ENCODE measurements at places on chromosomes 2 and 18.

DNA sequence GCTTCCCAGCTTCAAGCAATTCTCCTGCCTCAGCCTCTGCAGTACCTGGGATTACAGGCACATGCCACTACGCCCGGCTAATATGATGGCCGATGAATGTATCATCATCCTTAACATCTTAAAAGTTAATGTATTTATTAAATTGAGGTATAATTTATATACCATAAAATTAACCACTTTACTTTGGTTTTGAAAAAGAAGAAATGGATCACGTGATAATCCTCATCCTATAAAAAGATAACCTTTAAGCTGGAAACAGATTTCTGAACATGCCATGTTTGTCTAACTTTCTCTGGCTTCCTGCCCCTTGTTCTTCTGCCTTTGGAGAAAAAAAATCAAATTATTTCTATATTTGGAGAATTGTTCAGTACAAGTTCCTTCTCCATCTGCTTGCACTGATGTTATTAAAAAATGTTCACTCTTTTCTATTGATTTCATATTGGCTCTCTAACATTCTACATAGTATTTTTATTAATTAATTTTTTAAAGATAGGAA is 57.0 kb upstream of the ACTR3 start:
- no peak for DNase-seq

GRCh38 chr2:228197504-228197903 is 16.0 kb upstream of the SPHKAP start:
- DNase-seq = no peak

GRCh38 chr2:162317861-162318327 is 590 bp downstream of the IFIH1 start:
- DNase-seq = peak; percentile 39

- peak; percentile 40 for DNase-seq
These were observed 30.1 kb upstream of the CCL20 start for GRCh38 chr2:227783404-227784138.

DNA sequence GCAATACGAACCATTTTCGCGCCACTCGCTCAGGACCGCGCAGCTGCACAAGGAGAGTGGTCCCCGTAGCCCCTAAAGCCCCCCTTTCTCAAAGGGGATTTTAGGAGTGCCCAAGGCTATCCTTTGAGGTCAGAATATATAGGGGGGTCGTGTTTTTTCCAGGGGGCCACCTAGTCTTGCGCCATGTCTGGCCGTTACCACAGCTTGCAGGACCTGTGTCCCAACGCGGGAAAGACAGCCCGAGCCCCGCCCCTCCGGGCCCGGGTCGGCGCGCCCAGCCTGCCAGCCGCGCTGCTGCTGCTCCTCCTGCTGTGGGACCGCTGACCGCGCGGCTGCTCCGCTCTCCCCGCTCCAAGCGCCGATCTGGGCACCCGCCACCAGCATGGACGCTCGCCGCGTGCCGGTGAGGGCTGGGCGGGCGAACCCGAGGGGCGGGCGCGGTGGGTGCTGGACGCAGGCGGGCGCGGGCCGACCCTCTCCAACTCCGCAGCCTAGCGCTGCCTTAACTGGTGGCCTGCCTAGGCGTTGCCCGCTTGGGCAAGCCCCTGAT is at the start of gene CDCA7:
Gene CDCA7, plus strand, starts transcription at position 291 of the 550 bp plus-strand sequence. Its CDS starts 92 bp downstream, at position 383.
- peak; percentile 87 for DNase-seq

GRCh38 chr2:216426938-216427337 is 14.7 kb downstream of the SMARCAL1 start:
- no peak for DNase-seq

GRCh38 chr18:58865701-58866065 is 1.0 kb downstream of the ZNF532 start:
- no peak for DNase-seq

- DNase-seq = peak; percentile 43
These were observed 16.2 kb downstream of the DOCK10 start for GRCh38 chr2:225025917-225026571.

DNA sequence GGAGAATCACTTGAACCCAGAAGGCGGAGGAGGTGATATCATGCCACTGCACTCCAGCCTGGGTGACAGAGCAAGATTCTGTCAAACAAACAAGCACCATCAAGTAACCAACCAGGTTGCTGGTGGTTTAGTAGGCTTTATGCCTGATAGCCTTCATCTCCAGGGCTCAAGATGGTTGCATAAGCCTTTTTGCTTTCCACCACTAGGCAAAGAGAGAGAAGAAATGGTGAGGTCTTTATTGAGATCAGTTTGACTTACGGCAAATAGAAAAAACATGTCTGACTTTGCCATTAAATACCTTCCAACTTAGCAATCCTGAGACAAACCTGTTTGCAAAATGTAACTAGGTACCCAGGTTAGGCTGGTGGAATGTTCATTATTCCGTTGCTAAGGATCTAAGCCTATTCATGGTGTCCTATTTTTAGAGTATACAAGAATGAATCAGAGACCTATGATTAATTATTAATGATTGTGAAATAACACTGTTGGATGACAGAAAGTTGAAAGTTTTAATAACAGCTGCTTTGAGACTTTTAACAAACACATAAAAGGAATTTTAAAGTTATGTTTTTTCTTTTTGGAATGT is 53.5 kb upstream of the SLC38A11 start:
- DNase-seq = no peak

DNA sequence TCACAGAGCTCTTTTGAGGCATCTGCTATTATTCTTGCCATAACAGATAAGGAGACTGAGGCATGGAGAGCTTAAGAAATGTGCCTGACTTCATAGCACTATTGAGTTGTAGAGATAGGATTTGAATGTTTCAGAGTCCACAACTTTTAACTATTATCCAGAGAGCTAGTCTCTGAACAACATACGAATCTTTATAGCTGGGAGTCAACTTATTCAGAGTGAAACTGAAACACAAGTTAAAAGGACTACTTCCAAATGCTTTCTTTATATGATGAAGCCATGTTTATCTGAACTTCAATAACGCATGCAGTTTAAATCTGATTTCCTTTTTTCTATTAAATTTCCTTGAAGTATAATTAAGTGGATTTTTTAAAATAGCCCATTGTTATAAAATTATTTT is 268.8 kb downstream of the IKZF2 start:
- peak; percentile 1 for DNase-seq

DNA sequence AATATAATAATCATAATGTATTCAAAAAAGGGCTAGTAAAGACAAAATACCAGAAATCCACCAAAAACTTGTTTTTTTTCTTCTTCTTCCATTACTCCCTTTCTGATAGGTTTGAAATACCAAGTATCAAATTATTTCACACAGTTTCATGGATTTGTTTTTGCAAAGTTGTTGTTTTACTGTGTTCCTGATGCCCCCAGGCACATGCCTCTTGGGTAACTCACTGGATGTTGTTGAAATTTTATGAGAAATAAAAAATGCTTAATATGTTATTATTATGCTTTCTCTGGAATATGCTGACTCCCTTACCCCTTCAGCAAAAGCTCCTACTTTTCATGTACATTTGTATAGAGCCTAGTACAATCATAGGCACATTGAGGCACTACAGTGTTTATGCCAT is 419.6 kb downstream of the NRXN1 start:
- DNase-seq = no peak

GRCh38 chr2:192534072-192534471 is 339.3 kb upstream of the TMEFF2 start:
- no peak for DNase-seq

- DNase-seq = no peak
These were observed 34.8 kb downstream of the METTL4 start for GRCh38 chr18:2536493-2536892.

DNA sequence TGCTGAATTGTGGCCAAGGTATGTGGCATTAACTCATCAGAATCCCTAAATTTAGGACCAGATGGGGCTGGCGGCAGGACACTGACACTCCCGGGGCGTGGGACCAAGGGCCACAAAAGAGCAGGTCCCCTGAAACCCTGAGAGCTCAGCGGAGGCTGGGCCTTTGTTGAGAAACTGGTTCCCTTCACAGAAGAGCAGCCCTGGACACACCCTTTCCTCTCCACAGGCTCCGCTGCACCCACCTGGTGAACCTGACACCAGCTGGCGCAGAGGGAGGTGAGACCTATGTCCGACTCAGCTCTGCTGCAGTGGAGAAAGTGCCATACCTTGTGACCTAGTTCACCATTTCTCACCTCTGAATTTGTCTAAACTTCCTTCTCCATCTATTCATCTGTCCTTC is 119.5 kb downstream of the RTP5 start:
- DNase-seq = no peak

GRCh38 chr18:9835113-9835755 is 50.5 kb upstream of the TXNDC2 start:
- no peak for DNase-seq

GRCh38 chr2:38968021-38968420 is 78.3 kb downstream of the ARHGEF33 start:
- no peak for DNase-seq

- peak; percentile 85 for DNase-seq
These were observed 14.7 kb downstream of the CFLAR start for GRCh38 chr2:201130524-201131186.

GRCh38 chr2:102159295-102159694 is 16.7 kb downstream of the IL1R1 start:
- no peak for DNase-seq

- peak; percentile 71 for DNase-seq
These were observed 29.0 kb downstream of the LPIN1 start for GRCh38 chr2:11775384-11775783.

GRCh38 chr2:202821206-202822160 is 50.1 kb downstream of the ICA1L start:
- DNase-seq = no peak

GRCh38 chr2:233422050-233422639 is 67.9 kb downstream of the DGKD start:
- peak; percentile 80 for DNase-seq

DNA sequence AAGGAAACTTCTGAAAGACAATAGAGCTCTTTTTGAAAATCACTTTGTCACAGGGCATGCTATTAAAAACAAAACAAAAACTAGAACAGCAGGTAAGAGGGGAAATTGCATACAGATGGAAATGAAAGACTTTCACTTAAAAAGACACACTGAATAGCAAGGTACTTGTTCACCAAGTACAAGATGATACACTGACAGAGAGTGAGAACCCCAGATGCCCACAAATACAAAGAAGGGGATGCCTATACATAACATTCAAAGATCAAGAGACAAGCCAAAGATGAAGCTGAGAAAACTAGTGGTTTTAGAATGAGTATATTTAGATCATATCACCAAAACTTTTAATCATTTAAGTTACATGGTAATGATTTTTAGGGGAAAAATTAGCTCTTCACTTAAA is 60.7 kb downstream of the ASXL2 start:
- DNase-seq = peak; percentile 85
